Tibial nerve (tissue), 4 donors: ENCODE measurements at places on chromosomes 5 and 9. TPM values are rescaled to one million over a fixed set of nuclear protein-coding genes. Genes with fewer than 3 reads are reported as not detected.

DNA sequence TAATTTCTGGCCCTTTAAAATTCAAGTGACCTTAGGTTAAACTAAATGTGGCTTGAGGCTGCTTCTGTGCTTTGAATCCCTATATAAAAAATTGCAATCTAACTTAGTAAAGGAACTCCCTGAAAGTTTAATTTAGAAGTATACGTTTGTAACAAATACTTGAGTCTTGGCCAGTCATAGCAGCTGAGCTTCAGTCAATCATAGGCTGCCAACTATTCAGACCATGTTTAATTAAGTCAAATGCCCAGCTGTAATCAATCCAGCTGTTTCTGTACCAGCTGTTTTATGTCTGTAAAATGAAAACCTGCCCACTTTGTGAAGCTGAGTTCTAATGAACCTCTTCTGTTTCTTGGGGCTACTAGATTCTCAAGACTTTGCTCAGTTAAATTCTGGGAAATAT lies 760.1 kb downstream of the MAT2B start:
- no peak for DNase-seq
- no peaks in the 10 kb centered on the region for H3K36me3 ChIP-seq
- no peaks in the 10 kb centered on the region for H3K27me3 ChIP-seq
- no peak overlapping the region for H3K4me3 ChIP-seq

GRCh38 chr9:81522716-81523551 lies 166.4 kb downstream of the TLE1 start:
- H3K4me1 ChIP-seq, result no peaks in the 10 kb centered on the region
- no peaks in the 10 kb centered on the region for H3K36me3 ChIP-seq
- no peak overlapping the region for H3K27ac ChIP-seq
- DNase-seq, result no peak
- H3K27me3 ChIP-seq, result no peaks in the 10 kb centered on the region
- no peak overlapping the region for H3K4me3 ChIP-seq

- H3K36me3 ChIP-seq, result no peaks in the 10 kb centered on the region
- peaks cover 15% of the 10 kb centered on the region for H3K4me1 ChIP-seq
Observed at GRCh38 chr9:109319017-109319625, 1.7 kb downstream of the EPB41L4B start.

GRCh38 chr5:173033923-173034322 lies 22.2 kb upstream of the CREBRF start:
- H3K4me3 ChIP-seq, result no peak overlapping the region
- H3K27me3 ChIP-seq, result no peaks in the 10 kb centered on the region
- no peak overlapping the region for H3K27ac ChIP-seq
- no peaks in the 10 kb centered on the region for H3K36me3 ChIP-seq

GRCh38 chr9:134223091-134223490 lies 58.7 kb upstream of the RNU6ATAC start:
- H3K4me1 ChIP-seq, result no peaks in the 10 kb centered on the region
- no peaks in the 10 kb centered on the region for H3K36me3 ChIP-seq
- H3K27ac ChIP-seq, result no peak overlapping the region
- H3K4me3 ChIP-seq, result no peak overlapping the region
- DNase-seq, result peak; percentile 12

DNA sequence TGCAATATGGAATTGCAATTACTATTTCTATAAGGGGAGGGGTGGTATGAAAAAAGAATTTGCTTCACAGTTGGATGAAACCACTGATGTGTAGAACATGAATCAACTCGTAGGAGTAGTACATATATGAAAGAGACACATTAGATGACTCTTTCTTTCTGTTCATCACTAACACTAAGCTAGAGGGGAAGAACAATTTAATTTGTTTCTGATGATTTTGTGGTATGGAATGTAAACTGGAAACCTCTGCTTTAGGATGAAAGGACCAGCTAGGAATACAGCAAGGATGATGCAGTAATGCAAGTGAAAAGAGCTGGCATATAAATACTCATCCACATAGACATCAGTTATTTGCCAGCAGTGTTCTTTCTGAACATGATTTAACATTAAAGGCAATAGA lies 113.4 kb downstream of the PAPPA start:
- no peaks in the 10 kb centered on the region for H3K36me3 ChIP-seq
- no peaks in the 10 kb centered on the region for H3K4me1 ChIP-seq
- no peak for DNase-seq
- no peak overlapping the region for H3K4me3 ChIP-seq
- H3K27me3 ChIP-seq, result no peaks in the 10 kb centered on the region
- no peak overlapping the region for H3K27ac ChIP-seq

Gene GPR21
- 0.98 TPM for total RNA-seq

Gene IL5
- total RNA-seq, result not detected

Gene APC
- 74.3 TPM for total RNA-seq
